Fibroblast of skin of left biceps (primary cell): ENCODE measurements at places on chromosomes 5 and 9.

DNA sequence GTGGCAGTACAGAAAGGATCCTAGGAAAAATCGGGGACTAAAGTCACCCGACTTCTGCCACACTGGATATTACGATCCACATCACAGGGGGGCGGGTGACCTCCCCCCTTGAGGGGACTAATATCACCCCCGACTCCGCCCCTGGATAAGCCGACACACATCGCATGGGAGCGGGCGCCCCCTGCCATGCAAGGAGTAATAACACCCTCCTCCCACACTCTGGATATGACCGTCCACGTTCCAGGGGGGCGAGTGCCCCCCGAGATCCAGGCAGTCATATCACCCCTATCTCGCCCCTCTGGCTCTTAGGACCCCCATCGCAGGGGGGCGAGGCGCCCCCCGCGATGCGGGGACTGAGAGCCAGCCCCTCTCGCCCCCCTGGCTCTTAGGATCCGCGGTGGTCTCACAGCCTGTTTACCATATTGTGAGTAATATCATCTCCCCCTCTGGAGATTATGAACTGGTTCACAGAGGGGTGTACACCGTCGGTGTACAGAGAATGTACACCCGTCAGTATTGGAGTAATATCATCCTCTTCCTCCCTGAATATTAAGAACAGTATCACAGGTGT is 423.0 kb downstream of the DIRAS2 start:
- DNase-seq = no peak

- DNase-seq = no peak
Observed at GRCh38 chr5:68431186-68431585, 215.6 kb downstream of the PIK3R1 start.

- DNase-seq = no peak
Observed at GRCh38 chr9:137317718-137318511, 15.8 kb upstream of the NRARP start.

DNA sequence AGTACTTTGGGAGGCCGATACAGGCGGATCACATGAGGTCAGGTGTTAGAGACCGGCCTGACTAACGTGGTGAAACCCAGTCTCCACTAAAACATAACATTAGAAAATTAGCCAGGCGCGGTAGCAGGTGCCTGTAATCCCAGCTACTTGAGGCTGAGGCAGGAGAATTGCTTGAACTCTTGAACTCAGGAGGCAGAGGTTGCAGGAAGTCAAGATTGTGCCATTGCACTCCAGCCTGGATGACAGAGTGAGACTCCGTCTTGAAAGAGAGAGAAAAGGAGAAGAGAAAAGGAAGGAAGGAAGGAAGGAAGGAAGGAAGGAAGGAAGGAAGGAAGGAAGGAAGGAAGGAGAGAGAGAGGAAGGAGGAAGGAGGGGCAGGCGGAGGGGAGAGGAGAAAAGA is 45.1 kb downstream of the MYO10 start:
- no peak for DNase-seq

DNA sequence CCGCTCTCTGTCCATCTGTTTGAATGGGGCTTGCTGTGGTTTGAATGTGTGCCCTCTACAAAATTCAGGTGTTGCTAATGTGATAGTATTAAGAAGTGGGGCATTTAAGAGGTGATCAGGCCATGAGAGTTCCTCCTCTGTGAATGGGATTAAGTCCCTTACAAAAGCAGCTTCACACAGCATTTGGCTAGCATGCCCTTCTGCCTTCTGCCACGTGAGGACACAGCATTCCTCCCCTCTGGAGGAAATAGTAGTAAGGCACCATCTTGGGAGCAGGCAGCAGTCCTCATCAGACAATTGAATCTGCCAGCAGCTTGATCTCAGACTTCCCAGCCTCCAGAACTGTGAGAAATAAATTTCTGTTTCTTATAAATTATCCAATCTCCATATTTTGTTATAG is 540.2 kb downstream of the CSNK1G3 start:
- no peak for DNase-seq

DNA sequence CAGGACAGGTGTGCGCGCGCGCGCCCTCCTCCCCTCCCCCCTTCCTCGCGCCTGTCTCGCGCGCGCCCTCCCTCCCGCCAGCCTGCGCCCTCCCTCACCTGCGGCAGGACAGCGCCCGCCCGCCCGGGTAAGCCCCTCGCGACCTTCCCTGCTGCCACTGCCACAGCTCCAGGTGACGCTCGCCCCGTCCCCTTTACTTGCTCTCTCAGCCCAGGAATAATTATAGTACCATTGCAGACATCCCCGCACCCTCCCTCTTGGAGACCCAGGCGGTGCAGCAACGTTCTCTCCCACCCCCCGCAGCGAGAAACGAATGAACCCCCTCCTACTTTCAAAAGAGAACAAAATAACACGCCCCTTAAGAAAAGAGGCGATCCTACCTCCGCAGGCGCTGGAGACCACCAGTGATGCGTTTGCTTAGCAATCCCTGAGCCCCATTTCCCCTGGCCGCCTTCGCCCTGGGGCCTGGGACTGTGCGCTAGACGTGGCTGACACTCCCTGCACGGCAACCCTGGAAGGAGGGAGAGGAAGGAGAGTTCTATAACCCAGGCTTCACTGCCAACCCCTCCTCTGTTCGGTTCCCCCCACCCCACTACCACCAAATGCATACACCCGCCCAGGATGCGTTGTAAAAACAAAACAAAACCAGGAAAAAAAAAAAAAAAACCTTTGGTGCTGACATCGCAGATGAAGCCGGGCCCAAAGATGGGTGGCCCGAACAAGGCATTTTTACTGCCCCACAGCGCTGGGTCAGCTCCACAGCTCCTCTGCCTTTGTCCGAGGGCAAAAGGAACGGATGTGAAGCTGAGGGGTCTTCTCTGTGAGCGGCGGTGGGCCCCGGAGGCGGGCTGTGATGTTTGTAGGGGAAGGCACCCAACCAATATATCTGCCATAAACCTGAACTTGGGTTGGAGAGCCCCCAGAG is 5.6 kb upstream of the PURA start:
- DNase-seq = no peak

GRCh38 chr5:74889523-74890105 is 23.4 kb upstream of the FAM169A start:
- no peak for DNase-seq

GRCh38 chr5:40402007-40402364 is 277.7 kb upstream of the PTGER4 start:
- DNase-seq = no peak

DNA sequence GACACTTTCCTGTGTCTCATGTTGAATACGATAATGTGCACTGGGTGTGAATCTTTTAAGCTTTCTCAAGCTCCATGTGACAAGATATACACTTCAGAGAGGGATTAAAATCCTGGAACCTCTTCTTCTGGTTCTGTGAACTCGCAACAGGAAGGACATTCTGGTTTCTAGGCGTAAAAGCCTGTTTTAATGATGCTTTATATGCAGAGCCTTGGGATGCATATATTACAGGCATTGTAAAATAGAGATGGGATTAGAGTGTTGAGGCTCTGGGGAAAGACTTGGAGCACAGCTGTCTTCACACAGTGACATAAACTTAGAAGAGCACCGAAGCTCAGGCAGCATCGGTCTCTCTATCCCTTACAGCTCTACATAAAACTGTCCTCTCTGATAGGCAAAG is 107.7 kb upstream of the SV2C start:
- no peak for DNase-seq

GRCh38 chr5:72271702-72272101 is 48.3 kb downstream of the MRPS27 start:
- no peak for DNase-seq

DNA sequence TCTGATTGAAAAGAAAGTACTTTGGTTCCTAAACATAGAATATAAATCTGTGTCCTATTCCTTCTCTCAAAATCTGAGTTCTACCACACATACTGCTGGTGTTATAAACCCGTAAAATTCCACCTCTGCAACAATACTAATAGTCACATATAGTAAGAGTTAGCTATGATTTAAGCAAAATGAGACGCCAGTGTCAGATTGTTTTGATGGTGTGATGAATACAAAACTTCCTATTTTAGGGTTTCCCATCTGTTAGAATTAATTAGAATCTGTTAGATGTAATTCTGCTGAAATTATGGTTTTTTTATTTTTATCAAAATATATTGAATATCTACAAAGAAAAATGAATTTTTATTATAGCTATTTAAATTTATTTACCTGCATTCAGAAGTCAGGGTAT is 26.7 kb downstream of the ARSK start:
- no peak for DNase-seq

- DNase-seq = no peak
Observed at GRCh38 chr9:13929013-13929412, 384.9 kb downstream of the NFIB start.

DNA sequence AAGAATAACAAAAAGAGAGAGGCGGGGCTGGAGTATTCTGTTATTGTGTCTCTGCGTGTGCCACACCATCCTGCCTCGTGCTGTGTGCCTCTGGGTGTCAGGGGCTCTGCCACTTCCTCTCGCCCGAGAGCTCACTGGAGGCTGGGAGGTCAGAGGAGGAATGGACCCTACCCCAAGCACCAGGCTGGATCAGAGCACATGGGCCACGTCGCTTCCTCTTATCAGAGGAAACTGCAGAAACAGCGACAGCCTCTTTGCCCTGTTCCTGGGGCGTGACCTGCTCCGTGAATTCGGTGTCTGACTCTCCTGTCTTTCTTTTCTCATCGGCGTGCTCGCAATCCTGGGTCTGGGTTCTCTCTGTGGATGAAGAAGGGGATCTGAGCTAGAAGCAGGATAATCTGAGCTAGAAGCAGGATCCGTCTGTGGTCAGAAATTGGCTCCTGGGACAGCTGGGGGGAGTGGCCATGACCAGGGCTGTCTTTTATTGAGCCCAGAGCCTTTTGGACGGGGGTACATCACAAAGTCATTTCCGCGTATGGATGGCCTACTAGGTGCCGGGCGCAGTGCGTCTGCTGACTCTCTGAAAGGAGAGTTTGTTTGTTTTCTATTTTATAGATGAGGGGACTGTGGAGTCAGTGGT is 150.3 kb upstream of the COL5A1 start:
- DNase-seq = no peak

- DNase-seq = no peak
Observed at GRCh38 chr5:170892196-170892595, 30.4 kb downstream of the RANBP17 start.

- no peak for DNase-seq
Observed at GRCh38 chr5:173716058-173716682, 99.7 kb upstream of the BOD1 start.

GRCh38 chr5:60522292-60522905 is 177.6 kb downstream of the DEPDC1B start:
- no peak for DNase-seq

- DNase-seq = no peak
Observed at GRCh38 chr9:89845862-89846261, 241.1 kb downstream of the GADD45G start.

GRCh38 chr9:111287127-111287526 is 42.9 kb downstream of the OR2K2 start:
- DNase-seq = peak; percentile 71

GRCh38 chr9:131707733-131708157 is 32.1 kb downstream of the RAPGEF1 start:
- DNase-seq = peak; percentile 57

- DNase-seq = no peak
Observed at GRCh38 chr5:78985725-78986223, 664 bp upstream of the ARSB start.

DNA sequence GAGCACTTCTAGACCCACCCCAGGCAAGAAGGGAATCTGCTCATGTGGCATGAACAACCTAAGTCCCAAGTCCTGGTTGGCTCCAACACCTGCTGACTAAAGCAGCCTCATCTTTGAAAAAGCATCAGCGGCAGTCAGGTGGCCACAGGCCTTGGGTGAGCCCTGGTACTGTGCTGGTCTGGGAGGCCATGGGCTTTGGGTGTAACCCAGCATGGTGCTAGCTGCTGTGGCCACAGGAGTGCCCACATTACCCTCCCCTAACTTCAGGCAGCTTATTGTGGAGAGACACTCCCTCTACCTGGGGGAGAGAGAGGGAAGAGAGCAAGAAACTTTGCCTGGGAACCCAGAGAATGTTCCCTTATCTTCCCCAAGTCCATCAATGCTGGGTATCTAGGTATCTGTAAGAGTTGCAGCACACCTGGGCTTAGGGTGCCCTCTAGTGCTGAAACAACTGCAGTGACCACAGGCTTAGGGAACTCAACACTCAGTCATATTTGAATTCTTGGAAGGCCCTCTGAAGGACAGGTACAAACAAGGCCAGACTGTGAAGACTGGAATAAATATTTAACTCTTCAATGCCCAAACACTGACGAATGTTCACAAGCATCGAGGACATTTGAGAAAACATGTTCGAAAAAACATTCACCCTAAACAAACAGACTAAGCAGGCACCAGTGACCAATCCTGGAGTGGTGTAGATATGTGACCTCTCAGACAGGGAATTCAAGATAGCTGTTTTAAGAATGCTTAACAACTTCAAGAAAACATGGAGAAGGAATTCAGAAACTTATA is 69.9 kb upstream of the OR2K2 start:
- no peak for DNase-seq

GRCh38 chr5:110512266-110512665 is 214.2 kb downstream of the TMEM232 start:
- DNase-seq = no peak

- no peak for DNase-seq
Observed at GRCh38 chr5:104594850-104595249, 1032.3 kb upstream of the NUDT12 start.

- DNase-seq = no peak
Observed at GRCh38 chr9:23120630-23121029, 674.0 kb downstream of the DMRTA1 start.

GRCh38 chr5:1732238-1732941 is 67.2 kb downstream of the MRPL36 start:
- DNase-seq = no peak

DNA sequence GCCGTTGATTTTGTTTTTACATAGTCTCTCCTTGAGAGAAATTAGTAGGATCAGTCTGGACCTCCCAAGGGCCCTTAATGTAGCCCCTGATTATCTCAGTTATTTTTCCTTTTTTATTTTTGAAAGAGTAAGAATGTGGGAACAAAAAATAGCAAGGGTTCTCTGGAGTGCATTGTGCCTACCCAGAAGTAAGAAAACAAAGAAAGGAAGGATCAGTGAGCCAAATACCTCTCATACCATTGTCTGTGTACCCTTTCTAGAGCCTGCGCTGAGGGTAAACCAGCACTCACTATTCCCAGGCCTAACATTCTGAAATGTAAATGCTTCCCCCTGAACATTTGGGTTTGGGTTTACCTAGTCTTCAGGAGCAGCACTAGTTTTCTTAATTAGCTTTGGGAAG is 213.0 kb upstream of the TARS1 start:
- no peak for DNase-seq
